ENCODE measurements at places on chromosomes 2 and 18. TPM values are rescaled to one million over a fixed set of nuclear protein-coding genes. Genes with fewer than 3 reads are reported as not detected.

DNA sequence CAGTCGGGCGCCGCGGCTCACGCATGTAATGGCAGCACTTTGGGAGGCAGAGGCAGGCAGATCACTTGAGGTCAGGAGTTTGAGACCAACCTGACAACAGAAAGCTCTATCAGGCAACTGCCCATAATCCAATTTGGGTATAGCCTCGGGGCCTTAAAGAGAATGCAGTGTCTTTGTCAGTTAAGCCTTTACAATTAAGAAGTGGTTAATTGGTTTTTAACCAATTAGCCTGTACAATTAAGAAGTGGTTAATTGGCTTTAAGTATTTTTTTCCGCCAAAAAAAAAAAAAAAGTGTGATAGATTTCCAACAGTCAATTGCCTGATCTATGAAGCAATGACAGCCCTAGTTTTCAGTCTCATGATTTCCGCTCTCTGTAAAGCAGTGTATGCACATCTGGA lies 74.6 kb upstream of the NARS1 start:
- no peaks in the 10 kb centered on the region for H3K27me3 ChIP-seq
- H3K4me1 ChIP-seq = peaks cover 9% of the 10 kb centered on the region
- no peak overlapping the region for H3K4me3 ChIP-seq
- H3K36me3 ChIP-seq = peaks cover 6% of the 10 kb centered on the region
- no peak for DNase-seq

GRCh38 chr18:57855551-57855950 lies 52.4 kb upstream of the ATP8B1 start:
- H3K4me3 ChIP-seq = no peak overlapping the region
- H3K4me1 ChIP-seq = no peaks in the 10 kb centered on the region
- H3K36me3 ChIP-seq = no peaks in the 10 kb centered on the region
- DNase-seq = no peak
- H3K27ac ChIP-seq = no peak overlapping the region

DNA sequence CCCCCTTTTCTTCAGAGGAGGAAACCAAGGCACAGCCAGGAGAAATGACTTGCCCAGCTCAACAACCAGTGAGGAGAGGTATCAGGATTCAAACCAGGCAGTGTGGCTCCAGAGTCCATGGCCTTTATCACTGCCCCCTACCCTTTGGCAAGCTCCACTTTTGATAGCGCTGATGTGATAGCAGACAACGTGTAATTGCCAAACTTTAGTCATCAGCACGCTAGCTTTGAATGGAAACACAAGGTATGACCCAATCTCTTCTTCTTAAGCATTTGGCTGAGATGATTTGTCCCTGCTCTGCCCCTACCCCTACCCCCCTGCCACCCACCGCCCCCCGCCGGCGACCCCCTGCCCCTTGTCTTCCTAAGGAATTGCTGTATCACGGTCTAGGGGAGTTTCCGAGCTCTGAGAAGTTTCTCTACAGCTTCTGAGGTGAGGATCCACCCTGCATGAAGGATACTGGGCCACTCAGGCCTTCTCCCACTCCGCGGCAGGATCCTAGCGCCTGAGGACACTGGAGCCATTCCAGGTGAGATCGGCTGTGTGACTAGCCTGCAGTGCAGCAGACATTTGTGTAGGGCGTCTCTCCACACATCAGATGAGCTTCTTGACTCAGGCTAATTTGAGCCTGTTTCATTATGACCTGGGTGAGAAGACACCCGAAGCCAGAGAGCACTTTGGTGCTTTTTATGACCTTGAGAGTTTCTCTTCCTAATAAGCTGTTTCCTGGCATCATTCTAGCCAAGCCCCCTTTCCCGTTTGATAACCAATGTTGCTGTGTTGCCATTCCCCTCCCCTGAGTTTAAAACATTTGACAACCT lies 75.1 kb upstream of the MAP4K4 start:
- H3K27me3 ChIP-seq = no peaks in the 10 kb centered on the region
- DNase-seq = no peak
- H3K36me3 ChIP-seq = no peaks in the 10 kb centered on the region
- H3K4me3 ChIP-seq = no peak overlapping the region

The COL4A3 gene
- 46.4 TPM for total RNA-seq

DNA sequence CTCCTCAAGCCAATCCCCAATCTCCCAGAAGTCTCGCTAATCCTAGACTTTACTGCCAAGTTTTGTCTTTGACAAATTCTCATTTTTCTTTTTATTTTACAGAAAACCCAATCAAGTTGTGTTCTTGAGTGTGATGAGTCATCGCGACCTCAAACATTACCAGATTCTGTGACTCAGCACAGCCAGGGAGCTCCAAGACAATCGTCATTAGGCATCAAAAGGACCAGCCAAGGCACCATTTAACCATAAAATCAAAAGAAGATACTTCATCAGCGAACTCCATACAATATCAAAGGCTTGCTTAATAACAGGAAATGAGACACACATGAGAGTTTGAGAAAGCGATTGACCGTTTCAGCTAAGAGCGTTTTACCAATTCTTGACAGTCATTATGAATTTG lies 146.2 kb upstream of the AGAP1 start:
- H3K4me1 ChIP-seq = peaks cover 3% of the 10 kb centered on the region
- DNase-seq = no peak
- H3K27me3 ChIP-seq = no peaks in the 10 kb centered on the region
